ENCODE measurements at places on chromosomes 11 and 22. TPM values are rescaled to one million over a fixed set of nuclear protein-coding genes. Genes with fewer than 3 reads are reported as not detected.

The DEPDC7 gene
- total RNA-seq, result 5.5 TPM

The PDGFB gene
- 0.46 TPM for total RNA-seq

- no peak for DNase-seq
Observed at GRCh38 chr11:83112886-83113285, 41.2 kb upstream of the RAB30 start.

DNA sequence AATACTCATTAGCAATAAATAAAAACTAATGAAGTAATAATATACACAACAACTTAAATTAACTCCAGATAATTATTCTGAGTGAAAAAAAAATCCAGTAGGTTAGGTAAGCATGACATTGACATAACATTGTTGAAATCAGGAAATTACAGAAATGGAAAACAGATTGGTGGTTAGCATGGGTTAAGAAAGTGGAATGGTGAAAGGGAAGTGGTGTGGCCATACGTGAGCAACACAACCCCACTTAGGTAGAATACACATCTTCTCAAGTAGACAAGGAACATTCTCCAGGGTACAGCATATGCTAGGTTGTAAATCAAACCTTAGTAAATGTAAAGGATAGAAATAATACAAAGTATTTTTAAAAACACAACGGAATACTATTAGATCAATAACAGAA is 30.2 kb upstream of the CLTCL1 start:
- no peak for DNase-seq

The OR51I1 gene
- total RNA-seq, result not detected

- peak; percentile 23 for DNase-seq
Observed at GRCh38 chr11:111417011-111417765, 38.1 kb upstream of the POU2AF1 start.

DNA sequence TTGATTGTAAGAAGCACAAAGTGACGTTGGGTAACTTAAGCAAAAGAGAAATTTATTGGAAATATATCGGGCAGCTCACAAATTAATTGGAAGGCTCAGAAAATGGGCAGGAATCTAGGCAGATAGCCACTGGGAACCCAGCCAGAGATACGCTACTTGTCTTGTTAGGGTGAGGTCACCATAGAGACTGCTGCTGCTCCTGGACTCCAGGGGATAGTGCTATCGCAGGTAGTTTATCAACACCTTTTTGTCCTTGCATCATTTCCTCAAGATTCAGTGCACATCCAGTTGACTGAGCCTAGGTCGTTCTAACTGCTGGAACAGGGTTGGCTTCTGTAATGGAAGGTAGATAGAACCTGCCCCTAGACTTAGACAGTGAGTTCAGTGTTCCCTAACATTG is 19.6 kb downstream of the AMOTL1 start:
- DNase-seq, result no peak

The FAM227A gene
- total RNA-seq, result 0.37 TPM

- DNase-seq, result no peak
Observed at GRCh38 chr11:113274713-113275582, 39.4 kb upstream of the TTC12 start.

The UEVLD gene
- total RNA-seq, result 17.8 TPM

GRCh38 chr22:30408388-30409102 is 11.7 kb downstream of the SEC14L2 start:
- no peak for DNase-seq

The C11orf16 gene
- not detected for total RNA-seq

DNA sequence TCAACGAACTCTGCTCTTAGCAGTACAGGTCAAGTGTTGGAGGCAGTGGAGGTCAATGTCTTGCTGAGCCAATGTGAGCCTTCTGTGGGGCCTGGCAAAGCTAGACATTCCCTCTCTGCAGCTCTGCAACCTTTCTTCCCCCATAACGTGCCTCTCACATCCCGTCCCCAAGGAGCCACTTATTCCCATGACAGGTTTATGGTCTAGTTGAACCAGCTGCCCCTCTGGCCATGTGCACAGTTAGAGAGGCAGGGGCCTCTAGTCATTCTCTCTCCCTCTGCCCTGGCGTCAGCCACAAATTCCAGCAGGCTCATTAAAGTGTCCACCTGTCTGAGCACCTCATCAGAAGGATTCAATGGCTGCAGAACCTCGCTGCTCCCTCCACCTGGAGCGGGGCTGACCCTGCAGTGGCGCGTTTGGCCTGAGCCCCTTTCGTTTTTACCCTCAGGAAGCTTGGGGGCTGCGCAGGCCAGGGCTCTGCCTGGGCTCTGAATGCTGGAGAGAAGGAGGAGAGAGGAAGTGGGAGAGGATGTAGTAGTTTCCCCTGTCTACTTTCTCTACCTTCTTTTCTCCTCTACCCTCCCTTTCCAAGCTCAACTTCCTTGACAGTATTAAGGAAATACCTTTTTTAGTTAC is 302.1 kb upstream of the B3GAT1 start:
- no peak for DNase-seq

The C11orf87 gene
- total RNA-seq, result not detected

GRCh38 chr11:74024261-74025029 is 15.6 kb upstream of the UCP3 start:
- no peak for DNase-seq

DNA sequence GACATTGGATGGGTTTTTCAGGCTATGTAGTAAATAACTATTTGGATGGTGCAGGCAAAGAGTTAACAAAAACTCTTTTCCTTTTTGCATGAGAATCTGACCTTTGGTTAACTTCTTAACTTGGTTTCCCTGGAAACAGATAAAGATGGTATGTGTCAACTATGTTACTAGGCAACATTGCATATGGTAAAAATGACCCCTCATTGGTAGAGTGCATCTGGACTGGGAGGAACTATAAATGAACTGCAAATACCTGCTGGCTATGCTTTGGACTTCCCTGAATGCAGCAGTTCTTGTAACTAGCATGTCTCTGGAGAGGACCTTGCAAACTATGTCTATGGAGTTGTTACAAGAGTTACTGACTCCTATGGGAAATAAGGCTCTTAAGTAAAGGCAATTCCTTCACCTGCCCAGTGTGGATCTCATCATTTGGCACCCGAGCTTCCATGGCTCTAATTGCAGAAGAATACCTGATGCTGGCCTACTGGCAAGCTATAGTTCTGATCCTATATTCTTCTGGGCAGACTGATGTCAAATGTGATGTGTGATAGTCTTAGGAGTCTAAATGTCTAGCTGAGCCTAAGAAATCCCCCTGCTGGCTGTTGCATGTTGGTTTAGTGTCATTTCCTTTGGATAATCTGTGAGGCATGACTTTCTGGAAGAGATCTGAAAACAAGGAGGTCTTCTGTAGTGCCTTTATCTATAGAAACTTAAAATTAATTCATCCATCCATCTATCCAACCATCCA is 126.7 kb upstream of the MTMR2 start:
- no peak for DNase-seq

GRCh38 chr11:114106047-114106446 is 46.5 kb downstream of the ZBTB16 start:
- no peak for DNase-seq

Data from activated naive CD4-positive, alpha-beta T cell treated with anti-CD3 and anti-CD28 coated beads, Interleukin-2, amount 50 U/mL, for 72 hours (primary cell).